ENCODE measurements at places on chromosomes 3 and 15. TPM values are rescaled to one million over a fixed set of nuclear protein-coding genes. Genes with fewer than 3 reads are reported as not detected.

DNA sequence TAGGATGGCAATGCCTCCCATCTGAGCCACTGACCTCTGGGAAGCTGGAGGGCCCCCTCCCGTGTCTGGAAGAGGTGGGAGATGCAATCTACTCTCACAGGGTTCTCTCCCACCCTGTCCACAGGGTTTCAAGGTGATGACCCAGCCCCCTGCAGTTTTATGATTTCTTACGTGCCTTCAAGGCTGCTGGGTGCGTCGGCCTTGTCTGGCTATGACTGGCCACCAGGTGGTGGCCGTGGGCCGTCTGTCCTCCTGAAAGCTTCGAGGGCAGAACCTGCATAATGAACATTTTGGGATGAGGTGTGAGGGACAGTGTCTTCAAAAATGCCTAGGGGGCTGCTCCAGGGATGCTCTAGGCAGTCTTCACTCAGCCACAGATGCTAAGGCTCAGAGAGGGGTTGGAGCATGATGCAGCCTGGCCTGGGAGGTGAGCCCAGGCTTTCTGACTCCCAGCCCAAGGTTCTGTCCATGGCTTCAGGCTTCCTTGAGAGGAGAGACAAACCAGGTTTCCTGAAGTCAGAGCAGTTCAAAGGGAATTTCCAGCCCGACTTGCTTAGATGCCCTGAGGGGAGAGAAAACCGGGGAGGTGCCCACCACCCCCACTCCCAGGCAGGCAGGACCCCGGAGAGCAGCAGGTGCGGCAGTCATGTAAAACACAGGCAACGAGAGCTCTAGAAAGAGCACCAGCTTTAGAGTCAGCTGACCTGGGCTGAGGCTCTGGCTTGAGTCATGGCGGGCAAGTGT, 18.7 kb downstream of the ISG20 start:
- H3K4me3 ChIP-seq, result no peak overlapping the region
- no peaks in the 10 kb centered on the region for H3K27me3 ChIP-seq
- H3K36me3 ChIP-seq, result no peaks in the 10 kb centered on the region
- H3K4me1 ChIP-seq, result peaks cover 10% of the 10 kb centered on the region
- H3K27ac ChIP-seq, result no peak overlapping the region
- DNase-seq, result peak; percentile 68

- no peak for DNase-seq
- H3K36me3 ChIP-seq, result no peaks in the 10 kb centered on the region
- no peak overlapping the region for H3K27ac ChIP-seq
- no peaks in the 10 kb centered on the region for H3K27me3 ChIP-seq
These were observed 205.8 kb downstream of the SSR3 start for GRCh38 chr3:156349111-156349510.

- DNase-seq, result no peak
- peaks cover 40% of the 10 kb centered on the region for H3K4me1 ChIP-seq
- no peaks in the 10 kb centered on the region for H3K27me3 ChIP-seq
- H3K36me3 ChIP-seq, result no peaks in the 10 kb centered on the region
These were observed 463.4 kb upstream of the PROK2 start for GRCh38 chr3:72248389-72248761.

DNA sequence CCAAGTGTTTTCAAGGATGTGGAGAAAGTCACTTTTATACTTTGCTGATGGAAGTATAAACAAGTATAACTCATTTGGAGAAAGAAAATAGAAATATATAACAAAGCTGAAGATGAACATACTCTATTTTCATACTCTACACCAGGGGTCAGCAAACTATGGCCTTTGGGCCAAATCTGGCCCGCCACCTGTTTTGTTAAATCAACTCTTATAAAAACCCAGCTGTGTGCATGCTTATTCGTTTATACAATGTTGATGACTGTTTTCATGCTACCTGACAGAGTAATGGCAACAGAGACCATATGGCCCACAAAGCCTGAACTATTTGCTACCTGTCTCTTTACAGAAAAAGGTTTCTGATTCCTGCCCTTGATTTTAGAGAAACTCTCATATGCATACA, 124.0 kb downstream of the NR1D2 start:
- H3K36me3 ChIP-seq, result no peaks in the 10 kb centered on the region
- DNase-seq, result peak; percentile 71
- H3K27me3 ChIP-seq, result no peaks in the 10 kb centered on the region

- DNase-seq, result no peak
- H3K36me3 ChIP-seq, result no peaks in the 10 kb centered on the region
- no peak overlapping the region for H3K4me3 ChIP-seq
- H3K27ac ChIP-seq, result no peak overlapping the region
- peaks cover 11% of the 10 kb centered on the region for H3K27me3 ChIP-seq
These were observed 25.1 kb upstream of the ANKRD34C start for GRCh38 chr15:79257454-79257853.

- H3K4me3 ChIP-seq, result peak overlapping the region; percentile 91
- no peaks in the 10 kb centered on the region for H3K36me3 ChIP-seq
- peak overlapping the region; percentile 98 for H3K27ac ChIP-seq
- no peaks in the 10 kb centered on the region for H3K4me1 ChIP-seq
- no peak for DNase-seq
These were observed 4.0 kb downstream of the DIPK2A start for GRCh38 chr3:143975554-143976152.

HYAL1 gene
- total RNA-seq, result 4.6 TPM

GRCh38 chr3:112389961-112390360, 57.0 kb downstream of the CD200 start:
- peak overlapping the region; percentile 82 for H3K27ac ChIP-seq
- H3K4me1 ChIP-seq, result peaks cover 33% of the 10 kb centered on the region
- DNase-seq, result no peak

GOLGA8T gene
- total RNA-seq, result 0.49 TPM

GRCh38 chr3:16347548-16347947, 82.5 kb downstream of the OXNAD1 start:
- H3K4me3 ChIP-seq, result no peak overlapping the region
- no peaks in the 10 kb centered on the region for H3K36me3 ChIP-seq
- H3K27me3 ChIP-seq, result no peaks in the 10 kb centered on the region
- no peak overlapping the region for H3K27ac ChIP-seq
- no peaks in the 10 kb centered on the region for H3K4me1 ChIP-seq

LMLN gene
- 7.5 TPM for total RNA-seq

DNA sequence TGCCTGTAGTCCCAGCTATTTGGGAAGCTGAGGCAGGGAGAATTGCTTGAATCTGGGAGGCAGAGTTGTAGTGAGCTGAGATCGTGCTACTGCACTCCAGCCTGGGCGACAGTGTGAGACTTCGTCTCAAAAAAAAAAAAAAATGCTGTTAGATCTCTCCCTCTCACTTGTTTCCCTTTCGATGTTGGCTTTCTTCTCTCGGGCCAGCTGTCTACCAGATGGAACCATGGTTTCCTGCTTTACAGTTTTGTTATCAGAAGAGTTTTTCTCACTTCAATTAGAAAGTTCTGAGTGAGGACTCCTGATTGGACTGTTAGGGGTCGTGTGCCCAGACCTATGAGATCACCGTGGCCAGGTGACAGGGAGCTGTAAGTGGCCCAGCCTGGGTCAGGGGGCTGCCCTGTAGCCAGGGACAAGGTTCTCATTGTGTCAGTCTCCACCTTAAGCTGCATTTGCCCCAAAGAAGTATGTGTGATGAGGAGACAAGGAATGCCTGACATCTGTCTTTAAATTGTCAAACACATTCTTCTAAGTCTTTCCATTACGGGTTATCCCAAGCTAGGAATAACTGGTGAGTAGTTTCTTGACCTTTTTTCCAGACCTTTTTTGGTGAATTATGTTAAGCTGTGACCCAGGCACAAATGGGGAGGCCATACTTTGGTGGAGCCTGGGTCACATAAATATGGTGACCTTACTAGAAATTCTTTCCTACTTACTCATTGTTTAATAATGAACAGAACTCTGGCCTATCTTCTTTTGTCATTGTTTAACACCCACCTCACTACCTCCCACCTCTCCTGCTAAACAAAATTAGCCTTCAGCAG, 25.2 kb downstream of the SNAPC5 start:
- H3K4me3 ChIP-seq, result no peak overlapping the region
- H3K36me3 ChIP-seq, result no peaks in the 10 kb centered on the region
- no peaks in the 10 kb centered on the region for H3K4me1 ChIP-seq
- DNase-seq, result no peak

ALPK3 gene
- 4.8 TPM for total RNA-seq

- no peak for DNase-seq
- H3K4me1 ChIP-seq, result no peaks in the 10 kb centered on the region
- H3K4me3 ChIP-seq, result no peak overlapping the region
- H3K36me3 ChIP-seq, result no peaks in the 10 kb centered on the region
These were observed 19.1 kb upstream of the PCOLCE2 start for GRCh38 chr3:142907996-142908395.

GRCh38 chr15:43794269-43795037, 2.3 kb downstream of the SERF2 start:
- DNase-seq, result no peak
- peaks cover 27% of the 10 kb centered on the region for H3K36me3 ChIP-seq
- H3K4me1 ChIP-seq, result peaks cover 30% of the 10 kb centered on the region

SLITRK3 gene
- 12.5 TPM for total RNA-seq

MYH15 gene
- not detected for total RNA-seq

GOLGA8K gene
- not detected for total RNA-seq

DNA sequence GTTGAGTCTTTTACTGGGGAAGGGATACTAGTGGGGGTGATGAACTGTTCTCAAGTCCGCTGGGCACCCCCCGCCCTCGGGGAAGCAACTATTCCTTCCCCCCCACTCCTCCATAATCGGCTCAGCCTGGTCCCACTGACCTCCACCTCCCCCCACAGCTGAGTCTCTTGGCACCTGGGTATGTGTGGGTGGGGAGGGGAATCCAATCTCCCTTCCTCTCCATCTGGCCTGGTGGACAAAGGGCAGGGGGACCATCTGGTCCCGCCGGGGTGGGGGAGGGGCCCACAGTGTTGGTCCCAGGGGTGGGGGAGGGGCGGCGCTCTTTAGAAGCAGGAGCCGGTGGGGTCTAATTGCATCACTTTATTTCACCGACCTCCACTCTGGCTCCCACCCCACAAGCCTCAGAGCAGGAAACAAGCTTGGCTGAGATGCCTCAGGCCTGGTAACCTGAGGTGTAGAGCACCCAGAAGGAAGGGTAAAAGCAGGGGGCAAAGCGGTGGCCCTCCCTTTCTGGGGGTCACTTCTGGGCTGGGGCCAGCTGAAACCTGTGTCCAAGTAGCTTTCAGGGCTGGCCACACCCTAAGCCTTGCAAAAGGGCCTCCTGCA, 1.0 kb upstream of the PCBP4 start:
- H3K4me1 ChIP-seq, result no peaks in the 10 kb centered on the region
- peak overlapping the region; percentile 99 for H3K27ac ChIP-seq
- H3K27me3 ChIP-seq, result no peaks in the 10 kb centered on the region
- no peaks in the 10 kb centered on the region for H3K36me3 ChIP-seq
- H3K4me3 ChIP-seq, result peak overlapping the region; percentile 74

GRCh38 chr3:38608086-38608775, 41.3 kb downstream of the SCN5A start:
- no peaks in the 10 kb centered on the region for H3K4me1 ChIP-seq
- H3K27me3 ChIP-seq, result no peaks in the 10 kb centered on the region
- no peaks in the 10 kb centered on the region for H3K36me3 ChIP-seq
- no peak overlapping the region for H3K27ac ChIP-seq
- no peak overlapping the region for H3K4me3 ChIP-seq

DNA sequence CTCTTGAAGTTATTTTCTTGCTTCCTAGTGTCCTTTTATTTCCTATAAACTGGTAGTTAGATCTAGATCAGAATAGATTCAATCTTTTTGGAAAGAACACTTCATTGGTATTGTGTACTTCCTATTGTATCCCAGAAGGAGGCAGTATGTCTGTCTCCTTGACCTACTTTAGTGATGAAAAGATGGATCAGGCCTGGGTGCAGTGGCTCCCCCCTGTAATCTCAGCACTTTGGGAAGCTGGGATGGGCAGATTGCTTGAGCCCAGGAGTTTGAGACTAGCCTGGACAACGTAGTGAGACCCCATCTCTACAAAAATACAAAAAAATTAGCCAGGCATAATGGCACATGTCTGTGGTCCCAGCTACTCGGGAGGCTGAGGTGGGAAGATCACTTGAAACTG, 12.0 kb downstream of the BSN start:
- no peaks in the 10 kb centered on the region for H3K4me1 ChIP-seq
- H3K4me3 ChIP-seq, result no peak overlapping the region
- H3K27me3 ChIP-seq, result no peaks in the 10 kb centered on the region
- no peaks in the 10 kb centered on the region for H3K36me3 ChIP-seq
- no peak for DNase-seq

ZNF80 gene
- not detected for total RNA-seq

VILL gene
- total RNA-seq, result 5.3 TPM

GRCh38 chr3:196643201-196643749, 3.8 kb downstream of the NRROS start:
- no peaks in the 10 kb centered on the region for H3K36me3 ChIP-seq
- H3K27ac ChIP-seq, result no peak overlapping the region
- no peak overlapping the region for H3K4me3 ChIP-seq
- peaks cover 11% of the 10 kb centered on the region for H3K4me1 ChIP-seq

GRCh38 chr3:30544812-30545211, 61.6 kb upstream of the TGFBR2 start:
- H3K4me3 ChIP-seq, result no peak overlapping the region
- H3K4me1 ChIP-seq, result peaks cover 14% of the 10 kb centered on the region
- H3K27me3 ChIP-seq, result no peaks in the 10 kb centered on the region
- H3K27ac ChIP-seq, result no peak overlapping the region
- H3K36me3 ChIP-seq, result no peaks in the 10 kb centered on the region
- DNase-seq, result peak; percentile 69

DNA sequence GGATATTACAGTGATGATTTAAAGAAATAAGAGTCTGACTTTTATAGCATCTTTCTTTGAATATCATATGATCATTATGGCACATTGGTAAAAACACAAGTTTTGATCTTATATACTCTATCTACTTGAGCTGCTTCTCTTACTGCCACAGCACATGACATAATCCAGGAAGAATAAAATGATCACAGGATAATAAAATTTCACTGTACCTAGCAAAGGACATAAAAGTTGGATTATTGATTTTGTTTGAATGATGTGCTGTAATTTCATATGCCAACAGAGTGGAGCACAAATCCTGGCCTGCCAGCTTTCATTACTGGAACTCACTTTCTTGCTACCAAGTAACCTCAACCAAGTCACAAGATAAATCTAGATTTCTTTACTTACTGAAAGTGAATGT, 162.1 kb upstream of the NANOGP8 start:
- no peak overlapping the region for H3K4me3 ChIP-seq
- H3K27ac ChIP-seq, result no peak overlapping the region
- DNase-seq, result no peak
- H3K36me3 ChIP-seq, result no peaks in the 10 kb centered on the region

STAC gene
- 6.0 TPM for total RNA-seq

ARF4 gene
- total RNA-seq, result 96.9 TPM

CP gene
- 5.5 TPM for total RNA-seq

GP5 gene
- total RNA-seq, result not detected

DNA sequence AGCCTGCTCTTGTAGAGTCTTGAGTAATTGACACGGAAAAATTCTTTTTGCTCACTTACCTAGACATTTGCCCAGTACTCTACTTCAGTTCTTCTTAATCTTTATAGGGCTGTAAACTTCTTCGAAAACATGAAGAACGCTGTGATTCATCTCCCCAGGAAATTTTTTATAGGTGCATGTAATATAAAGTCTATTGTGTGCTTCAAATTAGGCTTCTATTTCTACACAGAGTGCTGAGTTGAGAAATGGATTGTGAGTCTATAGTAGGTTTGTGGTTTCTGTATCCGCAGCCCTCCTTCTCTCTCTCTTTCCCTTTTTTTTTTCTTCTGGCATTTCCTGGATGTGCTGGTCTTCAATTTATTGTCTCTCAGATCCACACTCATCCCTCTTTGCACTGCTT, 183.3 kb upstream of the DCBLD2 start:
- no peaks in the 10 kb centered on the region for H3K27me3 ChIP-seq
- no peak overlapping the region for H3K27ac ChIP-seq
- DNase-seq, result no peak
- no peak overlapping the region for H3K4me3 ChIP-seq
- H3K36me3 ChIP-seq, result no peaks in the 10 kb centered on the region
- no peaks in the 10 kb centered on the region for H3K4me1 ChIP-seq

ADAMTSL3 gene
- 36.0 TPM for total RNA-seq

GRCh38 chr3:56938530-56938929, 121.9 kb upstream of the SPATA12 start:
- no peaks in the 10 kb centered on the region for H3K27me3 ChIP-seq
- H3K4me3 ChIP-seq, result no peak overlapping the region
- H3K27ac ChIP-seq, result no peak overlapping the region
- no peaks in the 10 kb centered on the region for H3K36me3 ChIP-seq
- H3K4me1 ChIP-seq, result no peaks in the 10 kb centered on the region
